ENCODE measurements at places on chromosomes 5 and 9. TPM values are rescaled to one million over a fixed set of nuclear protein-coding genes. Genes with fewer than 3 reads are reported as not detected.

Gene NKD2
- 7.3 TPM for total RNA-seq

Gene IL13
- not detected for total RNA-seq

Gene IL4
- not detected for total RNA-seq

Gene GCNT1
- 7.0 TPM for total RNA-seq

Gene PIP5KL1
- not detected for total RNA-seq

Gene NR2F1-AS1
- total RNA-seq, result 16.7 TPM

Gene SLC1A1
- 1.5 TPM for total RNA-seq

Gene C5orf58
- not detected for total RNA-seq

Gene GFM2
- 54.5 TPM for total RNA-seq

Gene MAMDC2
- total RNA-seq, result 21.5 TPM

Gene CWC27
- 22.6 TPM for total RNA-seq

Gene ZFP2
- total RNA-seq, result 2.9 TPM

Gene TRIM7
- total RNA-seq, result 21.7 TPM

Gene DDX4
- total RNA-seq, result not detected

Gene PDE6A
- 0.31 TPM for total RNA-seq

Gene SLC6A18
- not detected for total RNA-seq

Gene NMUR2
- not detected for total RNA-seq

Gene C5orf22
- 36.4 TPM for total RNA-seq

Gene DYNC2I2
- total RNA-seq, result 37.0 TPM

Gene NTRK2
- total RNA-seq, result 60.3 TPM

Gene WNK2
- 31.2 TPM for total RNA-seq

Gene CDKN2A
- total RNA-seq, result not detected

Gene TPPP
- 10.5 TPM for total RNA-seq
